Activated naive CD8-positive, alpha-beta T cell treated with anti-CD3 and anti-CD28 coated beads, Interleukin-2, amount 50 U/mL, for 16 hours (primary cell): ENCODE measurements at places on chromosomes 7 and 10.

DNA sequence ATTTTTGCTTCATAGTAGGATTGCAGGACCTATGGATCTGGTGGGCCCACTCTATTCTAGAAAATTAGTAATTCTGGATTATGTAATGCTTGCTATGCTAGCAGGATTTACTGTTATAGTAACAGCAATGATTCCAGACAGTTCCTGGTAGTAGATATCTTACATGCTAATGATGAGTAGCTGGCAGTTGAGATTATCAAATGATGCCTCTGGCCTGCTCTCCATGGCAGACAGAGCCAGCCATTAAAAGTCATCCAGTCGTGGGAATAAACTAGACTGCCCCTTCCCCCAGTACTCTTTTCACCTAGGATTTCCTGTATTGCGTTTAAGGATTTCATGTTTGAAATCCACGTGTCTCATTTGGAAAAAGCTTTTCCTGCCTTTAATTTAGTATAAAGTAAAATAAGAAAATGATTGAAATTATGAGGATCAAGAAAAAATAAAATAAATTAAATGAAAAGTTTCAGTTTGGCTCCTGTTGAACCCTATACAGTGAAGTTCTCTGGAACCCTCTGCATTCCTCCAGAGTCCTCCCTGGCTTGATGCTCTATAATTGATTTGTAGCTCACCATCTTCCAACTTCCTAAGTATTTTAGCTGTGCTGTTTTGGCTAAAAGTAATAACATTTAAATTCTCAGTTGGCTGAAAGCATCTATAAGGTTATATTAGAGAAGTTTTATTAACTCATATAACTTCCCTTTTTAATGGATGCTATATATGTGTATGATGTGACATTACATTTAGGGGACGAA lies 14.6 kb downstream of the UMAD1 start:
- no peak for DNase-seq

GRCh38 chr7:35657125-35657524 lies 37.8 kb downstream of the HERPUD2 start:
- DNase-seq, result no peak

- DNase-seq, result no peak
Measured at GRCh38 chr10:88226071-88226659, 357.0 kb downstream of the RNLS start.

GRCh38 chr10:4719036-4719435 lies 107.0 kb upstream of the AKR1E2 start:
- no peak for DNase-seq

DNA sequence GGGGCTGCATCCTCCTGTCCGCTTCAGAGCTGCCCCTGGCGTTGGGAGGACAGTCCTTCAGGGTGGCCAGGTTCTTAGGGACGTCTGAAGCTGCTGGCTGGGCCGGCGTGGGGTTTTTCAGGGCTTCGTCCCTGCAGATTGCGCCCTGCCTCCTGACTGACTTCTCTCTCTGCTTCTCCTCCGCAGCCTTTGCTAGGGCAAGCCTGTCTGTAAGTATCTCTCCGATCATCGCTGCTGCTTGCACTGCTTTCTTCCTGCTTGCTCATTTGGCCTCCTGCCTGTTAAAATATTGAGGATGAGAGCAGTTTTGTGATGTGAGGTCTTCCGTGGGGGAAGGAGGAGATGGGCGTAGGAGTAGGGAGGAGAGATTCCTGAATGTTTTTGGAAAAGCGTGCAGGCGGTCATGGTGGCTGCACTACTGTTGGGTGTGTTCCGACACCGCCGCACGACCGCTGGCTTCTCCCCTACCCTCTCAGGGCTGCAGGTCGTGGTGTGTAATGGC lies 25.3 kb downstream of the PFKFB3 start:
- no peak for DNase-seq

- no peak for DNase-seq
Measured at GRCh38 chr7:82039621-82040020, 269.8 kb upstream of the HGF start.

GRCh38 chr7:148395990-148396716 lies 194.4 kb upstream of the C7orf33 start:
- DNase-seq, result no peak

GRCh38 chr7:80611779-80612178 lies 26.7 kb upstream of the CD36 start:
- no peak for DNase-seq
